ENCODE measurements at places on chromosomes 2 and 18. TPM values are rescaled to one million over a fixed set of nuclear protein-coding genes. Genes with fewer than 3 reads are reported as not detected.

The SLC23A3 gene
- total RNA-seq, result 2.8 TPM

The SS18 gene
- total RNA-seq, result 89.6 TPM

The LINC00305 gene
- not detected for total RNA-seq

The ANKRD30BL gene
- not detected for total RNA-seq

The FOXD4L1 gene
- 0.19 TPM for total RNA-seq

The LDLRAD4 gene
- 42.3 TPM for total RNA-seq

The PKDCC gene
- total RNA-seq, result 52.2 TPM

The NOTO gene
- total RNA-seq, result not detected

The PAX8 gene
- 607 TPM for total RNA-seq

The STARD6 gene
- total RNA-seq, result 0.19 TPM

The MDH1 gene
- total RNA-seq, result 147 TPM

The ST6GAL2 gene
- total RNA-seq, result 1.2 TPM

The DSG3 gene
- not detected for total RNA-seq

DNA sequence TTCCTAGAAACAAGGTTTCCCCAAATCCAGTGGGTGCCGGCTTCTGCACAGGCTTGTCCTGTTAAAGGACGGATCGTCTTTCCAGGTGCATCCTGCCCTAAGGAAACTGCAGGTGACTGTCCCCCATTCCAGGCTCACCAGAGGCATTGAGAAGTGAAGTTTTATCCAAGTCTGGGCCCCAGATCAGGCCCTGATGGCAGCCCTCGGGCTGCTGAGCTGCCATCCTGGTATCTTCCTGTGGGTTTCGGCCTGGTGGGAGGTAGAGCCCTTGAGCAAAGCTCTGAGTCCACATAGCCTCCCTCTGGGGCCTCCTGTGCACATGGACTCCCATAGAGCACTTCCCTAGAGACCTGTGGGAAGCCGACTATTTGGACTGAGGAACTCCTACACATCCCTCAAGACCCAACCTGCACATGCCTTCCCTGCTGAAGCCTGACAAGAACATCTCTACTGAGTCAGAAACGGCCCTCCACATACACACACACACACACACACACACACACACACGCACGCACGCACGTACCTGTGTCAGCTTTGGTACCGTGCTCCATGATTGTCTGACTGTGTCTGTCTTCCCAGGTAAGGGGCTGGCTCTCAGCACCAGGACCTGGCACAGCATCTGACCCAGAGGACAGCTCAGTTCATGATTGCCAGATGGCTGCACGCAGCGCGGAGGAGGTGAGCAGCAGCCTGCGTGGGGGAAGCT is 16.4 kb downstream of the TNS1 start:
- DNase-seq, result no peak

DNA sequence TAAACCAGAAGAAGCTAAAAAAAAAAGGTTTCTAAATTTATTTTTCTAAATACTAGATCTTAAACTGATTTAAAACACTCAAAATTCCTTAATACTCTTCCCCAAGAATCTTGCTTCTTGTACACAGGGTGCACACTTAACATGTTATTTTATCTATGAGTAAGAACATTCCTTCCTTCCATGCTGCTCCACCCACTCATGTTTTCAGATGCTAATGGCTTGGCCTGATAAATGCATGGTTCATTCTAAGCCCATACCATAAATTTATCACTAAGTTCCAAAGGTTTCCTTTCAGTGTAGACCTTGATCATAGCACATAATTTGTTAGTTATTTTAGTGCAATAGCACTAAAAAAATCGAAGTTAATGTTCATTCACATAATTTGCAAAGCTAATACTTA is 8.1 kb downstream of the FBXO48 start:
- DNase-seq, result no peak

- no peak for DNase-seq
Observed at GRCh38 chr2:142134911-142135310, 4.1 kb upstream of the LRP1B start.

GRCh38 chr18:73962256-73962655 is 185.4 kb downstream of the FBXO15 start:
- DNase-seq, result no peak

GRCh38 chr2:16647992-16648617 is 17.5 kb downstream of the CYRIA start:
- no peak for DNase-seq

- no peak for DNase-seq
Observed at GRCh38 chr2:238305092-238305862, 15.0 kb upstream of the TRAF3IP1 start.

- peak; percentile 72 for DNase-seq
Observed at GRCh38 chr2:28338046-28338817, 54.4 kb upstream of the FOSL2 start.

- DNase-seq, result no peak
Observed at GRCh38 chr2:206158563-206159345, 490 bp downstream of the NDUFS1 start.

DNA sequence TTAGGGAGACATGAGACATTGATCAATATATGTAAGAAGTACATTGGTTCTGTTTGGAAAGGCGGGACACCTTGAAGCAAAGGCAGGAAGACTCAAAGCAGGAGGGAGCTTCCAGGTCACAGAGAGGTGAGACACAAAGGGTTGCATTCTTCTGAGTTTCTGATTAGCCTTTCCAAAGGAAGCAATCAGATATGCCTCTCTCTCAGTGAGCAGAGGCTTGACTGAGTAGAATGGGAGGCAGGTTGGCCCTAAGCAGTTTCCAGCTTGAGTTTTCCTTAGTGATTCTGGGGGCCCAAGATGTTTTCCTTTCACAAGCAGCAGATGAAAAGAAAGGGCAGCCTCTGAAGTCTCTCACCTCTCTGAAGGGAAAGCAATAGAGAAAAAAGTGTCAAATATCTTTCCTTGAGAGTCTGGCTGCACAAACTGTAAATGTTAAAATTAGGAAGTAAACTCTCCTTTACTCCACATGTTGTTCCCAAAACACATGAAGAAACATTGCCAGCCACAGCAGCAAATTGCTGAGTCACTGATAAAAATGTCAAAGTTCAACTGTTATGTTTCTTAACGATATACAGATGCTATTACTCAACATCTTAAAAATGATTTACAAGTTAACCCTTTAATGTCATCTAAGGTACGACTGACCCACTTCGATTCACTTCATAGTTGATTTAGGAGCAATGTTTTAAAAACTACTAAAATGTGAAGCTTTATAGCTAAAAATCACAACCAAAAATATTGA is 40.3 kb downstream of the CYB5A start:
- DNase-seq, result no peak

GRCh38 chr2:106020821-106021661 is 173.1 kb downstream of the UXS1 start:
- peak; percentile 78 for DNase-seq

- DNase-seq, result no peak
Observed at GRCh38 chr2:122007577-122007976, 252.1 kb downstream of the TSN start.

- no peak for DNase-seq
Observed at GRCh38 chr2:102782187-102782586, 20.4 kb downstream of the TMEM182 start.

DNA sequence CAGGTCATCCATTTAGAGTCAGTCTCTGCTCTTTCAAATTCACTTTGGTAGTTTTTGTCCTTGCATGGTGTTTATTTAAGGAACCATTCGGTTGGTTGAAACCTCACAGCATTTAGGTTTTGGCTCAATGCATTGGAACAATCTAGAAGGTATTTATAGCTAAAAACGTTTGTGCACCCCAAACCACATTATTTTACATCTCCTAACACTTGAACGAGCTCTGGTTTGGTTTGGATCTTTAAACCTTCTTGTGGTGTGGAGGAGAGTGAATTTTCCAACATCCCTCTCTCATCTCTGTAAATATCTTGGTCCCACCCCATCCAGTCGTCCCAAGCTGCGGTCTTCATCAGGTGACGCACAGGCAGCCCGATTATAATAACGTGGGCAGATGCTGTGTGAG is 287.9 kb downstream of the LPIN1 start:
- DNase-seq, result no peak

- DNase-seq, result peak; percentile 76
Observed at GRCh38 chr2:148814143-148814859, 60.7 kb upstream of the KIF5C start.

GRCh38 chr2:156540706-156541105 is 104.5 kb downstream of the GPD2 start:
- DNase-seq, result no peak

DNA sequence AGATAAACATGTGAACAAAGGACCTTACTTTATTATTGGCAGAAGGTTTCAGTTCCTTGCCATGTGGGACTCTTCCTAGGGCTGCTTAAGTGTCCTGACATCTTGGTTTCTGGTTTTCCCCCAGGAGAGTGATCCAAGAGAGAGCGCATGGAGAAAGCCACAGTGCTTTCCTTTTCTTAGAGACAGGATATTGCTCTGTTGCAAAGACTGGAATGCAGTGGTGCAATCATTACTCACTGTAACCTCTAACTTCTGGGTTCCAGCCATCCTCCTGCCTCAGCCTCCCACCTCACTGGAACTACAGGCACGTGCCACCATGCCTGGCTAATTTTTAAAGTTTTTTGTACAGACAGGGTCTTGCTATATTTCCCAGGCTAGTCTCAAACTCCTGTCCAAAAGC is 38.1 kb upstream of the TCF7L1 start:
- DNase-seq, result no peak

- DNase-seq, result peak; percentile 30
Observed at GRCh38 chr2:128091726-128092080, 703 bp downstream of the UGGT1 start.

GRCh38 chr18:63205791-63206252 is 113.7 kb downstream of the BCL2 start:
- DNase-seq, result no peak

DNA sequence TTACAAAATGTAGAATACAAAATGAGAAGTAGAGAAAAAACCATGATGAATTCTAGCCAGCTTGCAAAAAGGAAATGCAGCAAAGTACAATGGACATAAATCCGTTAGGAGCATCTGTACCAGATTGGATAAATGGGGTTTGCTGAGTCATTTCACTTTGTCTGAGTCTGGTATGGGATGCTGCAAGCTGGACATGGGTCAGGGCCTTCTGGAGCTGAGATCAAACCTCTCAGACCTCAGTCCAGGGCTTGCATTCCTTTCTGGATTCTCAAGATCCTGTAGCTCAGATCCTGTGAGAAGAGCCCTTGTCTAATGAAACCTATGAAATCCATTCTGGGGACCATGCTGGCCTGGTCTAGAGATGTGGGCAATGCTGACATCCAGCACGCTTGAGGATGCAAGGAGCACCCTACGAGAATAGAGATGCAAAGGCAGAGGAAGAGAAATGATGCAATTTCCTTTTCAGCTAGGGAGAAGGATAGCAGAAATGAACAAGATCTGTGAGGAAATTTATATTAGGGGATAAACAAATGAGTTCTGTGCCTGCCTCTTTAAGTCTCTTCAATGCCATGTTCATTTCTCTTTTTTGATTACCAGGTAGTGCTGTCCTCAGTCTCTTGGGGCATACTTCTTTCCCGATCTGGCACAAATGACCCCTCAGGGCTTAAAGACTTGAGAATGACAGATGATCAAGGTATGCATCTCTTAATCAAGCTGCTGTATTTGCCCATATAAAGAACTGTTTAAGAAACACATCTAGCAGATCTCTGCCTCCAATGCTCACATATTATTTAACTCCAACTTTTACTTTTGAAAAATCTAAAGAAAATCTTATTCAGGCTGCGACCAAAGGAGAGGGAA is 230.4 kb downstream of the MEIS1 start:
- no peak for DNase-seq

DNA sequence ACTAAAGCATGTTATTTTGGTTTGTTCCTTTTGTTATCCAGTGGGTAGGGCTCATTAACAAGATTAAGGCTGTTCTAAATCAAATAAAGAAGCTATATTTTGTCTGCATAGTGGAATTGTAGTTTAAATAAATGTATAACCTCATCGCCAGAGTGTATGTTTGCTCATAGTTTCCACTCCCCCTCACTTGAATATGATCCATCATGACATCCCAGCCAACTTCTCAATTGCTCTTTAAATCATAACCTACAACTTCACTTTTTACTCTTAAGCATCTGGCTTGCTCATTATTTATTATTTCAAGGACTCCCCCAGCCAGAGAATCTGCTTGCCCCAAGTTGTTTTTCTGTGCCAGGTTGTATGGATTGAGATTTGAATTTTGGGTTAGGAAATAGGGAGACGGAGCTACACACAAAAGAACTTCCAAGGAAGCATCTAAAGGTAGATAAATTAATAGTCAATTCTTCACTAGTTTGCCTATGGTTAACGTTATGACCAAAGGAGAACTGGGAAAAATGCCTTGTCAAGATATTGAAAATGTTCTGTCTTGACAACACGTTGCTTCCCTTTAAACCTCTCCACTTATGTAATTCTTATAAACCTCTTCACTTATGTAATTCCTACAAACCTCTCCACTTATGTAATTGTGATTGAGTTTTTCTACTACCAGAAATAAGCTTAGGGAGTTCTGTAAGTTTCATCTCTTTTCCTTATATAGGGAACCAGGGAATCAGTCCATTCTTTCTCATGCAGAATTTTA is 55.4 kb upstream of the UPP2 start:
- no peak for DNase-seq

DNA sequence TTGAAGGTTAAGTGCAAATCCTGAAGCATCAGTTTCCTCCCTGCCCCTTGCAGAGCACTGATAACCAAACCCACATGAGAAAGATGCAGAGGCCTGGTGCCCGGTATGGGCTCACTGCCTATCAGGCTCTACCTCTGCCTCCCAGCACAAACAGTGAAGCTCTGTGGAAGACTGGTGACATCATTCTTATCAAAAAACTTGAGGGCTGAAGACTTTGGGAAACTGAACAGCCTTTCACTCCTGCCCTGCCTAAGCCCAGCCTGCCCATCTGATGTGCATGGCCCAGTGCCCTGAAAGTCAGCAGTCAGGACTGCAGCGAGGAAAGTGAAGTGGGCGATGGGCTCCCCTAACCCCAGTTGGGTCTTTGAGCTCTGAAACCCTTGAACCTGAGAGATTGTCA is 174.8 kb upstream of the ARL4C start:
- no peak for DNase-seq

- DNase-seq, result no peak
Observed at GRCh38 chr2:178674122-178674521, 133.1 kb downstream of the TTN start.

DNA sequence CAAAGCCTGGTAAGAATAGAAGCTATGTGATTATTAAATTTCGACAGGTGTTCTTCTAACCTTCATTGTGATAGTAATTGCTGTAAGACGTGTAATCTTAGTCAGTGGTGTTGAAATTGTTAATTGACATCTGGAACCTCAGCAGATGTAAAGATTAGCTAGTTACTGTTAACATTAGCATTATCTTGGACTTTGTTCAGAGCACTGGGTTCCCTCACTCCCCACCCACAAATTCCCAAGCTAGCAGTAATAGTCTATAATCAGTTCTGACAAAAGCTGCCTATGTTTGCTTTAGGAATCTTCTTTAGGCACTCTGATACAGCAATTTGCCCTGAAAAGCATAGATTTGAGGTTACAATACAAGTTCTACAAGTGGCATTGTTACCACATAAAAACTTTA is 233.7 kb downstream of the EN1 start:
- no peak for DNase-seq

- DNase-seq, result no peak
Observed at GRCh38 chr18:50786864-50787263, 33.0 kb downstream of the MRO start.

GRCh38 chr2:117128461-117128860 is 686.0 kb upstream of the DDX18 start:
- DNase-seq, result no peak
